DMS79 (cell line): ENCODE measurements at places on chromosomes 2 and 18.

GRCh38 chr2:231526341-231527090 is 3.7 kb downstream of the NMUR1 start:
- DNase-seq, result no peak

DNA sequence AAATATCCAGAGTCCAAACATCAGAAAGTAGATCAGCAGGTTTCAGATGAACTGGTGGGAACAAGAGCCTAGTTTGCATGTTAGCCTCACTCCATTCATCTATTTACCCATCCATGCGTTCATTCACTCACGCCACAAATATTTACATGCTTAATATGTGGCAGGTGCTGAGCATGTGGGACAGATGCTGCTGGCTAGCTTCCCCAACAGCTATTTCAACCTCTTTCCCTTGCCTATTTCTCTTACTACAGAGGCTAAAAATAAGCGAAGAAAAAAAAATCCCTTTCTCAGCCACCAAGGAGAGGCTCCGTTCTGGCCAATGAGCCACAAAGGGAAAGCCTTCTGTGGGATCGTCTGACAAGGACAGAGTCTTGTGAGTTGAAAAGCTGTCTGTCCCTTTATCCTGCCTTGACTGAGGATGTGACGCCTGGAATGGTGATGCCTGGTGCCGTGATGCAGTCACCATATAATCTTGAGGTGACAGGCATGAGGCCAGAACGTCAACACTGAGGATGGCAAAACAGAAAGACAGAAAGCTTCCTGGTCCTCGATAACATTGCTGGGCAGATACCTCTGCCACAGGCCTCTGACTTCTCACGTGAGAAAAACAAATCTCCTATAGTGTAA is 78.2 kb downstream of the KCTD1 start:
- DNase-seq, result peak; percentile 82

- DNase-seq, result no peak
These were observed 4.3 kb upstream of the GALNT1 start for GRCh38 chr18:35577045-35577848.

DNA sequence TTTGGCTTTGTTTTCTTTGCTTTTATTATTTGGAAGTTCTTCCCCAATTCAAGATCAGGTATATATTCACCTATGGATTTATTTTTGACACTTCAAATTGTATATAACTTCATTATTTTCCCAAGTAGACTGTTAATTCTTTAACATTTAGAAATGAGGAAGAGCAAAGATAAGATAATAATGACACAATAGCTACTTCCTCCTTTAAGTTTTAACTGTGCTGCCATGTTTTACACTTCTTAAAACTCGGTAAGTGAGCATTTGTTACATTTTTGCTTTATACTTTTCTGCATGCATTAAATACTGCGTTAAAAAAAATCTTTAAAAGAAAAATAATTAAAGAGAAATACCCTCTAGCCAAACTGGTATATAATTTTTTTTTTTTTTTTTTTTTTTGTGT is 32.5 kb downstream of the SLC66A3 start:
- DNase-seq, result no peak

DNA sequence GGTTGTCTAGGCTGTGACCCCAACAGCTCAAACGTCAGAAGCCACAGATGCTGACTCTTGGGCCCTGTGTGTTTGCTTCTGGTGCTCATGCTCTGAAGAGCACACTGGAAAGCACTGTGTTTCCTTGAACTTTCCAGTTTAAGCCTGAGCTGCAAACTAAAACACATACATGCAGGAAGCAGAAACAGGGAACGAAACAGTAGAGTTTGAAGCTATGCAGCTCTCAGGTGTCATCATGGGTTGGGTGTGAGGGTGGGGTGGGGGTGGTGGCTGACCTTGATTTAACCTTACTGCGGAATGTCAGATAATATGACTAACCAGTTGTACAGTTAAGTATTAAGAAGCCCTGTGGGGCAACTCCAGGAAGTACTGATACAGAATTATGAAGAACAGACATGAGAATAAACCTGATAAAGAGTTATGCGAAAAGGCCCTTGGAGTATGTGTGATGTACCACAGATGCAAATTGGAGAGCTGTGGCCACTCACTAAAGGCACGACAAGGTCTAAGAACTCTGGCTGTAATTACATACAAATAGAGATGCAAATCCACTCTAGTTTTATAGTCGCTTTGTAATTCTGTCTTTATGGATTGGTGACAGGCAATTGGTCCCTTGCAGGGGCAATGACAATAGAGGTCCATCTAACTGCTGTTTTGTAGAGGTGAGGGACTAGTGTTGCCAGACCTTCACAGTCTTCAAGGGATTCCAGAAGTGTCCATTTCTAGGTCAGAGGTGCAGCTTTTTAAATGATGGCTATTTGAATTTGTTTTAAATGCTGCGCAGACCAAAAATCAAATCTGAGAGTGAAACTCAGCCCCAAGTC is 273.1 kb downstream of the NAPG start:
- no peak for DNase-seq

- no peak for DNase-seq
These were observed 39.3 kb upstream of the PTMA start for GRCh38 chr2:231668981-231669380.

GRCh38 chr2:190413421-190413820 is 5.3 kb downstream of the MFSD6 start:
- no peak for DNase-seq

DNA sequence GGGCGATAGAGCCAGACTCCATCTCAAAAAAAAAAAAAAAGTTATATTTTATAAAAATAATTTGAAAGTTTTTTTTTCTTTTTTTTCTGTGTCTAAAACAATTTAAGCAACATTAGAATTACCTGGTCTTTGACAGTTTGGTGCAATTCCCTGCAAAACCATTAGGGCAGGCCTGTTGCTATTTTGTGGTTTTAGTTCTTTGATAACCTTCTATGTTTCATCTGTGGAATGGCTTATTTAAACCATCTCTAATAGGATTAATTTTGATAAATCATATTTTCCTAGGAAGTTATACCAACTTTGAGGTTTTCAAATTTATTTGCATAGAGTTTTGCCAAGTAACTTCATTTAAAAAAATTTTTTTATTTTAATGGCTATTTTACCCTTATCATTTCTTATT is 141.2 kb upstream of the TWIST2 start:
- no peak for DNase-seq

DNA sequence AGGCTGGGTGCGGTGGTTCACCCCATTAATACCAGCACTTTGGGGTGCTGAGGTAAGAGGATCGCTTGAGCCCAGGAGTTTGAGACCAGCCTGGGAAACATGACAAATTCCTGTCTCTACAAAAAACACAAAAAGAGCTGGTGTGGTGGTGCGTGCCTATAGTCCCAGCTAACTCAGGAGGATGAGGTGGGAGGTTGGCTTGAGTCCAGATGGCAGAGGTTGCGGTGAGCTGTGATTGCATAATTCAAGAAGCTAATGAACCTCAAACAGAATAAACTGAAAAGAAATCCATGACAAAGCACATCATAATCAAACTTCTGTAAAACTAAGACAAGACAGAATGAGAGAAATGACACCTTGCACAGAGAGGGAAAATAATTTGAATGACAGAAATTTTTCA is 54.8 kb downstream of the SEMA4F start:
- DNase-seq, result no peak

- no peak for DNase-seq
These were observed 259.8 kb downstream of the LOXHD1 start for GRCh38 chr18:46397174-46397573.

DNA sequence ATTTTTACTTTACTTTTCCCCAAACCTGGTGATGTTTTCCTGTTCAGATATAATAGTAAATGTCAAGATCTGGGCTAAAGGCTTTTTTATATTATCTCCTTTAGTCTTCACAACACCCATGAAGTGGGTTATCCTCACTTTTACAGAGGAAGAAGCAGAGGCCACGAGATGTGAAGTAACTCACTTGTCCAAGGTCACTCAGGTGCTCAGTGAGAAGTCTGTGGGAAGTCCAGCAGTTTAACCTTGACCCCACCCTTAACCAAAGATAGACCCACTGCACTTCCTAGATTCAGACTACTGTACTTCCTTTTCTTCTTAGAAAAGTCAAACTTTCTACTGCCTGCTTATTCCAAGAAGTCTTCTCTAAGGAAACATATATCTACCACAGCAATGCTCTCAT is 56.3 kb upstream of the STAT1 start:
- DNase-seq, result no peak

GRCh38 chr2:12303181-12304030 is 413.3 kb upstream of the TRIB2 start:
- peak; percentile 70 for DNase-seq

- no peak for DNase-seq
These were observed 44.8 kb upstream of the TFCP2L1 start for GRCh38 chr2:121329786-121330185.

DNA sequence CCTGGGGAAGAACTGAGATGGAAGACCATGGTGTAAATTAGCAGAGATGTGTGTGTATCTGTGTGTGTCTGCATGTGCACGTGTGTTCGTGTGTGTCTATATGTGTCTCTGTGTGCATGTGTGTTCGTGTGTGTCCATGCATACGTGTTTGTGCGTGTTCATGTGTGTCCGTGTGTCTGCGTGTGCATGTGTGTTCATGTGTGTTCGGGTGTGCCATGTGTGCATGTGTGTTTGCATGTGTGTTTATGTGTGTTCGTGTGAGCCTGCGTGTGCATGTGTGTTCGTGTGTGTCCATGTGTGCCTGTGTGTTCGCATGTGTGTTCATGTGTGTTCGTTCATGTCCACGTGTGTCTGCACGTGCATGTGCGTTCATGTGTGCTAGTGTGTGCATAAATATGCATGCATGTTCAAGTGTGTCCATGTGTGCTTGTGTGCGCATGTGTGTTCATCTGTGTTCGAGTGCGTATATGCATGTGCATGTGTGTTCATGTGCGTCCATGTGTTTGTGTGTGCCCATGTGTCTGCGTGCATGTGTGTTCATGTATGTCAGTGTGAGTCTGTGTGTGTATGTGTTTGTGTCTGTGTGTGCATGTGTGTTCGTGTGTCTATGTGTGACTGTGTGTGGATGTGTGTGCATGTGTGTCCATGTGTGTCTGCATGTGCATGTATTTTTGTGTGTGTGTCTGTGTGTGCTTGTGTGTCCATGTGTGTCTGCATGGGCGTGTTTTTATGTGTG is 3.1 kb downstream of the NEU2 start:
- no peak for DNase-seq

- no peak for DNase-seq
These were observed 197.5 kb downstream of the PDE1A start for GRCh38 chr2:182229297-182229696.

DNA sequence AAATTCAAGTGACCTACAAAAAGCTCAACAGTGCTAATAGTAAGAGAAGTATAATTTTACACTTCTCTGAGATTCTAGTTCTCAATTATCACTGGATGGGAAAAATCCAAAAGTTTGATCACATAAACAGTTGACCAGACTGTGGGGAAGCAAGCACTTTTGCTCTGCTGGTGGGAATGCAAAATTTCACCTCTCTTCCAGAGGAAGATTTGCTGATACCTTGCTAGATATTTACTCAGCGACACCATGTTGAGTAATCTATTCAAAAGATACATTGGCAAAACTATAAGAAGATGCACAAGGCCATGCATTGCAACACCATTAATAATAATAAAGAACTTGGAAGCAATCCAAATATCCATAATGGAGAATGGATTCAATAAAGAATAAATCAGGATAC is 204.4 kb downstream of the MREG start:
- DNase-seq, result no peak

- DNase-seq, result no peak
These were observed 18.7 kb downstream of the FEZ2 start for GRCh38 chr2:36579297-36579664.

GRCh38 chr18:9058406-9058805 is 44.1 kb upstream of the NDUFV2 start:
- no peak for DNase-seq

DNA sequence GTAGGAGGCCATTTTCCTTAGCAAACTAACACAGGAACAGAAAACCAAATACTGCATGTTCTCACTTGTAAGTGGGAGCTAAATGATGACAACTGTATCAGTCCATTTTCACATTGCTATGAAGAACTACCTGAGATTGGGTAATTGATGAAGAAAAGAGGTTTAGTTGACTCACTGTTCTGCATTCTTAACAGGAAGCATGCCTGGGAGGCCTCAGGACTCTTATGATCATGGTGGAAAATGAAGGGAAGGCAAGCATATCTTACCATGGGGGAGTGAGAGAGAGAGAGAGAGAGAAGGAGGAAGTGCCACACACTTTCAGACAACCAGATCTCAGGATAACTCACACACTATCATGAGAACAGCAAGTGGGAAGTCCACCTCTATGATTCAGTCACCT is 105.3 kb downstream of the PARD3B start:
- DNase-seq, result no peak

GRCh38 chr2:69067866-69068265 is 54.9 kb downstream of the ANTXR1 start:
- DNase-seq, result no peak

DNA sequence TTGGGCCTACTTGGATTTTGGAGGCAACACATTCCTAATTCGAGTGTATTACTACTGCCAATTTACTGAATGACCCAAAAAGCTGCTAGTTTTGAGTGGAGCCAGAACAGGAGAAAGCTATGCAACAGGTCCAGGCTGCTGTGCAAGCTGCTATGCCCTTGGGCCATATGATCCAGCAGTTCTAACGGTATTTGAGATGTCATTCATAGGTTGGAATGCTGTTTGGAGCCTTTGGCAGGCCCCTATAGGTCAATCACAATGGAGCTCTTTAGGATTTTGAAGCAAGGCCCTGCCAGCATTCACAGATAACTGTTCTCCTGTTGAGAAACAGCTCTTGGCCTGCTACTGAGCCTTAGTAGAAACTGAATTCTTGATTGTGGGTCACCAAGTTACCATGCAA is 368.7 kb downstream of the CDH19 start:
- no peak for DNase-seq

- DNase-seq, result no peak
These were observed 22.6 kb upstream of the PELI1 start for GRCh38 chr2:64166637-64167420.

DNA sequence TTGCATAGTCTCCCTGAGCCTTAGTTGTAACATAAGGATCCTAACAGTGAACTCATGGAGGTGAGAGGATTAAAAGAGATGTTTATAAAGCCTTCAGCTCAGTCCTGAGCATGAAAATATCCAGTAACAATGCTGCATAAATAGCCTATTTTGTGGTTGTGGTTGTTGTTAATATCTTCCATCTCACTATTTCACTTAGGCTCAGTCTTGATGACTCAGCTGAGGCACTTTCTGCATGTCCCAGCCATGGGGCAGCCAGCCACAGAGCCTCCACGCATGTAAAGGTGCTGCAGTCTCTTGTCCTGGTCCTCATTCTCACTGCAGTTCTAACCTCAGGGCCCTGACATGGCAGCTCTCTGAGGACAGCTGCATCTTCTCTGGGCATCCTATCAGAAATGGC is 218.8 kb upstream of the PKDCC start:
- no peak for DNase-seq

DNA sequence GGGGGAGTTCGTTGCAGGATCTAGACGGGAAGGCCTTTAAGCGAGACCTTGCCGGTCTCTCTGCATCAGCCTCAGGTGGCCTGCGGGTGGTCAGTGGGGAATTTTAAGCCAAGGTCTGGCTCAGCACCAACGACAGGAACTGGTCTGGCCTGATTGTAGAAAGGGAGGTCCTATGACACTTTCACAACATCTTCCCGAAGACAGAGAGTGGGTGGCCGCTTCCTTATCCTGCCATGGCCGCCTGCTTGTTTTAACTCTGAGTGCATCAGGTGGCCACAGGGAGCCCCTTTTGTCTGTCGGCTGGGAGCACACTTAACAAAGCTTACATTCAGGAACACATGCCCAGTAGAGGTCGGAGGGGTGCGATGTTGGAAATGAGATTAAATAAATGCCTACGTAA is 363.7 kb upstream of the MYT1L start:
- DNase-seq, result no peak
